Osteoblast (primary cell): ENCODE measurements at places on chromosomes 5 and 9. TPM values are rescaled to one million over a fixed set of nuclear protein-coding genes. Genes with fewer than 3 reads are reported as not detected.

Gene SLC6A18
- not detected in 2 replicates for total RNA-seq

Gene CRB2
- not detected in 2 replicates for total RNA-seq

Gene PPP2R2B
- total RNA-seq: under 0.01 TPM in 1 of 2 replicates, not detected in the other

Gene SLU7
- total RNA-seq: 54.5 and 75.6 TPM in 2 replicates

Gene TAF11L5
- total RNA-seq: not detected in 2 replicates
